Bronchial epithelial cell (primary cell): ENCODE measurements at places on chromosomes 11 and 22.

- no peak for DNase-seq
Measured at GRCh38 chr11:96191752-96192151, 151.2 kb downstream of the MAML2 start.

GRCh38 chr11:20611892-20612291 lies 12.5 kb downstream of the SLC6A5 start:
- DNase-seq: no peak

DNA sequence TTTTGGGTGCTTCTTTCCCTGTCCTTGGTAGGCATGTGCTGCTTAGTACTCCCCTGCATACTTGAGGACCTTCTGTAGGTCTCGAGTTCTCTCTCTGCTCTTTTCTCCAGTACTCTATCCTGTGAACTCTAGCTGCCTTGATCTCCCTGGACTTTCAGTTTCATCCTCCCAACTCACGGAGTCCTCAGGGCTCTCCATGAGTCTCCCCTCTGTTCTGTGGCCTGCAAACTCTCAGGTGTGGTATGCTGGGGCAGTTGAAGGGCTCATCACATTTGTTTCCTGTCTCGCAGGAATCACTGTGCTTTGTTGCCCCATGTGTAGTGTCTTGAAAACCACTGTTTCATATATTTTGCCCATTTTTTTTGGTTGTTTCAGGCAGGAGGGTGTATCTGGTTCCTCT lies 3.3 kb upstream of the PACS1 start:
- DNase-seq: no peak

- DNase-seq: no peak
Measured at GRCh38 chr22:19463008-19463407, 15.5 kb upstream of the C22orf39 start.
